H1 (cell line): ENCODE measurements at places on chromosomes 6 and 20. TPM values are rescaled to one million over a fixed set of nuclear protein-coding genes. Genes with fewer than 3 reads are reported as not detected.

DNA sequence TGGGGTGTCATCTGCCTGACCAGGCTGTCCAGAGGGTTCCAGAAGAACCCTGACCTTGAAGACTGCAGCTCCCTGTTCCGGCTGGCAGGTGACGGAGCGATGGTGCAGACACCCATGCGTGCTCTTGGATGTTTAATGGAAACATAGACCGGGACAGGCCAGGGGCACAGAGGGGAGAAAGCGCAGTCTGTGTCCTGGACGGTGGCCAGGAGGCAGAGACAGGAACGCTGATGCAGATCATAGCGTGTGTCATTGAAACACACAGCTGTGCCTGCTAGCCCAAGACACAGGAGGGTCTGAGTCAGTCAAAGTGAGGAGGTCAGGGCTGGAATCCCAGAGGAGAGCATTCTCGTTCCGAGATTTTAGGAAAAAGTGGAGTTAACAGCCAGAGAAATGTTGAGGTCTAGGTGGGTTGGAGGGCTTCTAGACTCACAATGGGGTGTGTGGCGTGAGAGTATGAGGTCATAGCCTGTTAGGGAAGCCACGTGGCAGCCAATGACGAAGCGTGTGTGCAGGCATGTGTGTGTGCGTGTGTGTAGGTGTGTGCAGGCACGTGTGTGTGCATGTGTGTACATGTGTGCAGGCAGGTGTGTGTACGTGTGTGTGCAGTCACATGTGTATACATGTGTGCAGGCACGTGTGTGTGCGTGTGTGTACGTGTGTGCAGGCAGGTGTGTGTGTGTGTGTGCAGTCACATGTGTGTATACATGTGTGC is 167.0 kb downstream of the ERMARD start:
- no peak for DNase-seq

TTK gene
- total RNA-seq: 62.2 and 63.2 TPM in 2 replicates

C20orf204 gene
- total RNA-seq: 0.52 and 0.61 TPM in 2 replicates

DNA sequence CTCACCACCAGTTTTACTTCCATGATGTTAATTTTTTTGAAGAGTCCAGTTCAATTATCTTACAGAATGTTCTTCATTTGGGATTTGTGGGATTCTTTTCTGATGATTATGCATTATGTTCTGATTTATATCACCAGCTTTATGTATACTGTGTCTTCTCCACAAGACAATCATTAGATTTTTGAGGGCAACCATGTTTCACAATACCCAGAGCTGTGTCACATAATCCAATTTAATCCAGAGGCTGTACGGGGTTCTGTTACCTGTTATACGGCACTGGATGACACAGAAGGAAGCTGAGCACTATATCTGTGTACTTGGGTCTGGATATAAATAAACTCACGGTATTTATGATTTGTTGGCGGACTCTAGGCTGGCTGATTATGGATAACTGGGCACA is 41.6 kb upstream of the RPN2 start:
- DNase-seq: no peak

- DNase-seq: no peak
Measured at GRCh38 chr6:88499845-88500699, 333.9 kb upstream of the CNR1 start.

DNA sequence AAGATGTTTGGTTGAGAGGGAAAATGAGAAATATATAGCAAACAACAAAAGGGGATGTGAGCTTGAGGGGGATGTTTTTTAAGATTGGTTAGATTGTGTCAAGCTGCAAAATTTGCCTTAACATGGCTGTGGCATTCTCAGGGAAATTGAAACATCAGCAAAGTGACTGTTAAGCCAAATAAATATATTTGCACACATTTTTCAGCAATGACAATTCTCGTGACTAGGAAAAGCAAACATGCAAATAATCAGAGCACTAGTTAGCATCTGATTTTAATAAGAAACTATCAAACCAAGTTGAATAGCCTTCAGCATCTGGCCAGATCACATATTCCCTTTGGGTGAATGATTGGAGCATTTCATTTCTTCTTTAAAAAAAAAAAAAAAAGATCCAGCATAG is 262.8 kb downstream of the TBC1D7 start:
- no peak for DNase-seq

DNA sequence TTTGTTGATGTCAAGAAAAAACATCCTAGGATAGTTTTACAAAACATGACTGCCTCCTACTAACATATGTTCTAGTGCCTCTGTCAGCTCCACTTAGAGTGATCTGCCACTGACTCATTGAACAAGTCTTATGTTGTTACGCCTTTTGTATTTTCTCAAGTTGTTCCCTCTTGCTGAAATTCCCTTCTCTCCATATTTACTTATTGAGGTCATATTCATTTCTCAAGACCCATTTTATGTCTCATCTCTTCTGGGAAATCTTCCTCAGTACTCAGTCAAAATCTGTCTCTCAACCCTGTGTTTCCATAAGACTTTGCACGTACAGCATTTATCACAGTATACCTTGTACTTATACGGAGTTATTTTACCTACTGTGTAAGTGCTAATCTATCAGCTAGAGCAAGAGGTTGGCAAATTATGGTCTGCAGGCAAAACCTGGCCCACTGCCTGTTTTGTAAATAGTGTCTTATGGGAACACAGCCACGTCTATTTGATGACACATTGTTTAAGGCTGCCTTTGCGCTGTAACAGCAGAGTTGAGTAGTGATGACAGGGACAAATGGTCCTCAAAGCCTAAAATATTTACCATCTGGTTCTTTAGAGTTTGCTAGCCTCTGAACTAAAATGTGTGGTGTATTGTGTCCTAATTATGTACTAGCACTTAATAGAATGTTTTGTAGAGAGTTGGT is 83.4 kb downstream of the ADGRB3 start:
- no peak for DNase-seq

NOX3 gene
- total RNA-seq: not detected in 2 replicates

BNIP5 gene
- not detected in 2 replicates for total RNA-seq

ADGRG6 gene
- 4.2 and 6.2 TPM in 2 replicates for total RNA-seq

- no peak for DNase-seq
Measured at GRCh38 chr6:12065321-12066140, 53.4 kb downstream of the HIVEP1 start.

DNA sequence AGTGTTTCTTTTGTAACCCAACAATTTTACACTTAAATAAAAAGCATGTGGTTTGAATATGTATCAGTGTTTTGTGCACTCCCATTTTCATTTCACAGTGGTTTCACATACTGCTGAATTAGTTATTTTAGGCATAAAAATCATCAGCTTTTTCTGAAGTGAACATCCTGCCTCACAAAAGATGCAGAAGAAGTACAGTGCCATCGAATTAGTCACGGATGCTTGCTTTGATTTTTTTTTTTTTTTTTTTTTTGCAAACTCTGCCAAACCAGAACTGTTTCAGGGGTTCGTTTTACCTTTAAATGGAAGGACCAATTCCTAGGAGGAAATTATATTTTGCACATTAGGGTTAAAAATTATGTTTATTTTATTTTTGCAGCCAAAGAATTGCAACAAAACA is 158.6 kb downstream of the RPS12 start:
- no peak for DNase-seq

DNA sequence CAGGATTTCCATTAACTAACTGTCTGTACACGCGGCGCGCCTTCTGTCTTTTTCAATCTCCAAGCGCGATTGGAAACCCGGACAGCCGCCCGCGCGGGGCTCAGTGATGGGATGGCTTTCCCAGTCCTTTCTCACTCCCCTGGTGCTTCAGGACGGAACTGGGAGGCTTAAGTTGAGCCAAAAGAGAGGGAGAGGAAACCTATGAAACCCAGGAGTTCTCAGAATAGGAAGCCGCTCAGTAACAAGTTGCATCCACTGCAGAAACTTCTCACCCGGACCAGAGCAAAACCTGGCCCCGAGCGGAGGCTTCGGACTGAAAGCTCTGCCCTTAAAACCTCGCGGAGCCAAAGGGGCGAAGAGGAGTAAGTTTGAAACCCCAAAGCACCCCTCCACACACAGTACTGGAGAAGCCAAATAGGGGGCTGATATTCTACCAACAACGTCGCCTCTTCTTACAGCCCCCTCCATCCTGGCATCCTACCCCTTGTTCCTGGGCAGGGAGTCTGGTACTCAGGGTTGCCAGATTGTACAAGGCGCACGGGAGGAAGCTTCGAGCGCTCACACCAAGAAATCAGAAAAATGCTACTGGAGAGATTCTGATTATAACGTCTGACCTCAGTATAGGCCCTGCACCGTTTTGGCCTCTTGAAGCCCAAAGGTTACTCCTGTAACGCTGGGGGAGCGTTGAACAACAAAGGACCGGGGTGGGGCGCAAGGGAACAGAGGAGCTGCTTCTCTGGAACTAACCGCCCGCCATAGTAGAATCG is 906 bp upstream of the COL12A1 start:
- DNase-seq: no peak

DNA sequence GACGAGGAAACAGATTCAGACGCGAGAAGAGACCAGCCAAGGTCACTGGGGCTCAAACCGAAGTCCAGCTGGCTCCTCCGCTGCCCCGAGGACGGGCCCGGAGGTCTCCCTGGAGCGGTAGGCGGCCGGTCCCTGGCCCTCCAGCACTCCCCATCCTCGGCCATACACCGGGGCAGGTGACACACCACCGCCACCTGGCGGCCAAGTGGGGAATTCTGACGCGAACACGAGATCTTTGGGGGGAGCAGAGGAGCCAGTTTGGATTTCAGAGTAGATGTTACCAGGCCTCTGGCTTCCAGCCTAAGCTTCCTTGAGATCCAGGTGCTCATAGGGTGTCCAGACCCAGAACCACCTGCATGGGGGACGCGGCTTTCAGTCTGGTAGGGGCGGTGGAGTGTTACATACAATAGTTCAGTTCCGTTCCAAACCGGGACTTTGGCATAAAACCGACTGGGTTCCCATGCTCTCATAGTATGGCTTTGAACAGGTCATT is 16.1 kb downstream of the BPIFB1 start:
- DNase-seq: peak; percentile 66

ENPP5 gene
- 7.6 and 7.8 TPM in 2 replicates for total RNA-seq

CPXM1 gene
- total RNA-seq: 28.8 and 31.3 TPM in 2 replicates

DNA sequence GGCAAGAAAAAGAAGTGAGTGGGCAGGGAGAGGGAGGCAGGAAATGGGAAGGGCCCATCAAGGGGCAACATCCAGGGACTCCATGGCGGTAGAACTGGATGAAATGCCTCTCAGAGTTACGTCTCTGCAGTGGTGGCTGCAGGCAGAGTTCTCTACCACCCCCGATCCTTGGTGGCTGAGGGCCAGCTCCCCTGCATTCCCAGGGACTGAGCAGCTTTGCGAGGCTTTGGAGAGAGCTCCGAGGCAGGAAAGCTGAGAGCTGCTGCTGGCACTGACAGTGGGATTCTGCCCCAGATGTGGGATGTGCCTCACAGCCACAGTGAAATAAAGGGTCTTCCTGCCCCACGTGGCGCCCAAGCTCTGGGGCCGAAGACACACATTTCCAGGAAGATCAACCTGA is 236.6 kb downstream of the SLC24A3 start:
- no peak for DNase-seq

DNA sequence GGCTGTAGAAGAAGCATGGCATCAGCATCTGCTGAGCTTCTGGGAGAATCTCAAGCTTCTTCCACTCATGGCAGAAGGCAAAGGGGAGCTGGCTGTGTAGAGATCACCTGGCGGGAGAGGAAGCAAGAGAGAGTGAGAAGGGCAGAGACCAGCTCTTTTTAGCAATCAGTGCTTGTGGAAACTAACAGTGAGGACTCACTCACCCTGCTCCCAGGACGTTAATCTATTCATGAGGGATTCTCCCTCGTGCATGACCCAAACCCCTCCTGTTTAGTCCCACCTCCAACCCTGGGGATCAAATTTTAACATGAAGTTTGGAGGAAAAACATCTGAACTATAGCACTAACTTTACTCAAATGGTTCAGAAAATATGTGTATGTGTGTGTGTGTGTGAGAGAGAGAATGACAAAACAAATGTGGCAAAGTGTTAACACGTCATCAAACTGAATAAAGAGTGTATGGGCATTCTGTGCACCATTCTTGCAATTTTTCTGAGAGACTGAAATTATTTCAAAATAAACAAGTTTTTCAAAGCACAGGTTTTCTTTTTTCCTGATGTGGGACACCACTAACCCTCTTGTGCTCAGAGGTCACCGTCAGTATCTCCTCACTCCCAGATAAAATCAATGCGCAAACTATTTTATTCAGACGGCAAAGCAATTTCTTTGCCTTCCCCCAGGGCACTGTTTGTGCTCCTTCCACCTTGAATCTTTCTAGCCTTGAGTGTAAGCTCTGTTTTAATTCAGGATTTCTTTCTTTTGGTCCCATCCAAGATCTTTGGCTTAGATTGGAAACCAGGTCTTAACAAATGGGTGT is 23.2 kb upstream of the XRN2 start:
- DNase-seq: no peak

DNA sequence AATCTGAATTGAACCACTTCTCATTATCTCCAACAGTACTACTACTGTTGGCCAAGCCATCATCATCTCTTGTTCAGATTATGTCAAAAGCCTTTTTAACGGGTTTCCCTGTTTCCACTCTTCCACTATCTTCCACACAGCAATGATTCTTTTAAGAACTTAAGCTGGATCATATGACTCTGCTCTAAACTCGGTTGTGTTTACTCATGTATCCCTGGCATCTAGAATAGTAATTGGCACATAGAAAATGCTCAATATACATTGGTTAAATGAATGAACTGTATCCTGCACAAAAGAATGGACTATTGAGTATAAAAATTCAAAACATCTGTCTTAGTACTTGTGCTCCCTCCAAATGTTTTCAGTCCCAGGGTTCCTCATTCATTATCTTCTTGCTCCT is 2.8 kb upstream of the COX7A2 start:
- no peak for DNase-seq

- DNase-seq: no peak
Measured at GRCh38 chr6:64145658-64146057, 510.1 kb downstream of the PHF3 start.

PRDM13 gene
- 0.09 and 0.13 TPM in 2 replicates for total RNA-seq

DNA sequence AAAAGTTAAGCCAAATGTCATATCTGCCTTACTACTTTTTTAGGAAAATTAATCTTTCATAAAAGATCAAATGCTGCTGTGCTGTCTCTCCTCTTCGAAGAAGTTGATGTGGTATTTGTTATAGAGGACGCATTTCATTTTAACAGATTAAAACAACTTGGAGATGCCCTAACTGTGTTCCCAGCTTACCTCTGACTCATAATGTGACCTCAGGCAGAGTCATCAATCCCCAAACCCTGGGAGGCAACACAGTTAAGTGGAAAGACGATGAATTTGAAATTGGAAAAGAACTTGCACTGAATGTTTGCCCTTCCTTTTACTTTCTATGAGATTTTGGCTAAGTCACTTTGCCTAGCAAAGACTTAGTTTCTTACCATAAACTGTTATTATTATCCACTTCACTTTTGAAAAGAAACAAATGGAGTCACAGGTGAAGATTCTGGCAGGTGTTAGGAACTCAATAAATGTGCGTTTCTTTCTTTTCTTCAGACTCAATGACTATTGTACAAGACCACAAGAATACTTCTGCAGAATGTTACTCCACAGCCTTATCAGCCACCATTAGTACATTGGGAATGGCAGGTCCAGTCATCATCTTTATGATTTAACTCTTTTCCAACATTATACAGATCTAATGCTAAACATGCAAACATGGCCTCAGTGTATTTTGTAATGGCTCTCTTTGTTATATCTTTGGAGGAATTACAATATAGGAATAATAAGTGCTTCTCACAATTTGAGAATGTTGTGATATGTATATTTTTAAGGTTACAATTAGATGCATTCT is 102.6 kb downstream of the COL21A1 start:
- DNase-seq: no peak
